RCC 7860 (cell line): ENCODE measurements at places on chromosomes 2 and 18.

DNA sequence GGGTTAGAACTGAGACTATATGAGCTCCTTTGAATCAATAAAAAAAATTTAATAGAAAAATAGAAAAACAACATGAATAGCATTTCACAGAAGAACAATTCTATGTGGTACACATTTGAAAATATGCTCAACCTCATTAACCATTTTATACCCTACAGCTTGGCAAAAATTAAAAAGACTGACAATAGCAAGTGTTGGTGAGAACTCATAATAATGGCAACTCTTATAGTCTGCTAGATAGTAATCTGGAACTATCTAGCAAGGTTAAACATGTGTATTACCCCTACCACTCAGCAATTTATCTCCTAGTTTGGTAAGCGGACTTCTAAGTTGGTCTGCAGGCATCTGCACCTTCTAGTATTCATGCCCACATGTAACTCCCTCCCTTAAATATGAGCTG, 67.8 kb downstream of the CYBRD1 start:
- DNase-seq: no peak

- no peak for DNase-seq
Measured at GRCh38 chr2:241011296-241011600, 12.8 kb downstream of the SNED1 start.

DNA sequence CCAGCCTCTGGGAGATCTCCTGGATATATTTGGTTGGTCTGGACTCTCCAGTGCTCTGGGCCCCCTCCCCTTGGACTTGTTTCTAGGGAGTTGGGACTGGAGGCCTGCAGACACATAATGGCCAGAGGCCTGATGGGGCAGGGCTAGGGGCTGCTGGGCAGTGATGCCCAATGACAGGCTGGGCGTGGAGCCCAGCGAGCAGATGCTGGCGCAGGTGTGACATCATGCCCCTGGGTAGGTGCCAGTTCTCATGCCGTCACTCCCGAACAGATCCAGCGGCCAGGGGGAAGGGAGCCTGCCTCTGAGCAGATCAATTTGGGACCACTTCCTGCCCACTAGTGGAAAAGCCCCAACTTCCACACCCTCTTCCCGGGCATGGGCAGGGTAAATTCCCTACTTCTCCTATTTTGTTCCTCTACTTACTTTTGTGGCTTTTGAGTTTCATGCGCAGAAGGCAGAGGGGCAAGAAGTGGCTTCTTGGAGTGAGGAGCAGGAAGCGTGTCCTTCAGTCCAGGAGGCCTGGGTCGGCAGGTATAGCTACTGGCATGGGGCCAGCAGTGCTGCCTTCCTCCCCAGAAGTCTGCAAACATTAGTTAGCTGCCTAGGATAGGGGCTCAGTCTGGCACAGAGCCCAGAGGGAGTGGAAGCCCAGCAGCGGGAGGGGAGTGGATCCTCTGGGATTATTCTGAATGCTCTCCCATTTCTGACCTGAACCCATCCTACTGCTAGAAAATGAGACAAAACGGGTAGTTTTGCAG, 6.1 kb downstream of the MPV17 start:
- DNase-seq: no peak

GRCh38 chr2:128625421-128625820, 306.8 kb upstream of the HS6ST1 start:
- DNase-seq: no peak

DNA sequence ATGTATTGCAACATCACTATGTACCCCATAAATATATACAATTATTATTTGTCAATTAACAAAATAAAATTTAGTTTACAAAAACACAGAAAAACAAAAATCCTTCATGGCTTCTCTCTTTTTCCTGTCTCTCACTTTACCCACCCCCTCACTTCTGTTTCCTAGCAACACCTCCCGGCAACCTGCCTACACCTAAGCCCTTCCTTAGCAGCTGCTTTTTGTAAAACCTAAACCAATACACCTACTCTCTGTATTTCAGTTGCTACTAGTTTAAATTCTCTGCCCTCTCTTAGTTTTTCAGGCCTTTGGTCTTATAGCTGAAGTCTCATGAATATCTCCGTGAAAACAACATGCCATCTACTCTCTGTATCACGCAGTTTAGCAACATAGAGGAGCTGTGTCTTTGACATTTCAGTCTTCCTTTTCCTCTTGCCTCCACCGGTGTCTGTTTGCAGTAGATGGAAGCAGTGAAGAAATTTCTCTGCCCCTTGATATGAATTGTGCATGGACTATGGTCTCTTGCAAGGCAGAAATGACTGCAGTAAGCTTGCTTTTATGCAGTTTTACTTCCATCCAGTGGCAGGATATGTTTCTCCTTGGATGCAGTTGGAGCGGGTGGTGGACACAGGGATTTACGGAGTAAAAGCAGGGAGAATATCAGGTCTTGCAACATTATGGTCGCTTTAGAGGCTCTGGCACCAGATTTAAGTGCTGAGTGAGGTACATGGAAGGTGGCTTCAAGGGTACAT, 42.0 kb upstream of the ZDBF2 start:
- no peak for DNase-seq

DNA sequence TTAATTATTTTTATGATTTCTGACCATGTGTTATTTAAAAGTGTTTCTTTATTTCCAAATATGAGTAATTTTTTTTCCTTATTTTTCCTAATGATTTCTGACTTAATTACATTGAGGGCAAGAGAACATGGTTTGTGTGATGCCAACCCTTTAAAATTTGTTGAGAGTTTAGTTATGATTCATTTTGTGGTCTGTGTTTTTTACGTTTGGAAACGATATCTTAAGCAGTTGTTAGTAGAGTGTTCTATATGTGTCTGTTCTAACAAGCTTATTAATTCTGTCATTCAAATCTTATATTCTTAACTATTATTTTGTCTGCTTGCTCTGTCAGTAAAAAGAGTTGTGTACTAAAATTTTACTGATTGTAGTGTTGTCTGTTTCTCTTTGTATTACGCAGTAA, 15.0 kb downstream of the NAB1 start:
- no peak for DNase-seq

GRCh38 chr18:47036298-47036874, 965 bp upstream of the ELOA2 start:
- peak; percentile 8 for DNase-seq
